ENCODE measurements at places on chromosomes 13 and 19.

GRCh38 chr19:19120308-19121231 is 17.7 kb downstream of the TMEM161A start:
- no peak overlapping the region for H3K4me3 ChIP-seq
- peaks cover 9% of the 10 kb centered on the region for H3K36me3 ChIP-seq
- no peaks in the 10 kb centered on the region for H3K27me3 ChIP-seq
- peaks cover 3% of the 10 kb centered on the region for H3K4me1 ChIP-seq
- H3K27ac ChIP-seq: no peak overlapping the region

DNA sequence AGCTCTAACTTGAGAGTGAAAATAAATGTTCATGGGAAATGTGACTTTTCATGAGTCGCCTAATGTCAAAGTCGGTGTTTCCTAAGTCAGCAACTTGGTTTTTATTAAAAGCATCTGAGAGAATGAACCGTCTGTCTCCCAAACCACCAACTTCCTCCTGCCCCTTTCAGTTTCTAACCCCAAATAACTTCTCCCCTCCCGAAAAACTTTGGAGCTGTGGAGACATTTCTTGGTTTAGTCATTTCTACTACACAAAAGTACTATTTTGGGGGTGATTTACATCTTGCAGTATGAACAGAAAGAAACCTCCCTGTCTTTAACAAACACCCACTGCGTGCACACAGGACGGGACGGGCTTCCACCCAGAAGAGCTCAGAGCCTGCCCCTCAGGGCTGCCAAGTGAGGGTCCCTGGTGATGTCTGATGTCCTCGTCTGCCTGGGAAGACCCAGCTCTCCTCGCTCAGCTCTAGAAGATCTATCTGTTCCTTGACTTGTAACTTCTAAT is 65.0 kb downstream of the RASA3 start:
- peak overlapping the region; percentile 40 for H3K4me3 ChIP-seq
- H3K4me1 ChIP-seq: peaks cover 71% of the 10 kb centered on the region
- no peaks in the 10 kb centered on the region for H3K27me3 ChIP-seq
- H3K36me3 ChIP-seq: peaks cover 8% of the 10 kb centered on the region

DNA sequence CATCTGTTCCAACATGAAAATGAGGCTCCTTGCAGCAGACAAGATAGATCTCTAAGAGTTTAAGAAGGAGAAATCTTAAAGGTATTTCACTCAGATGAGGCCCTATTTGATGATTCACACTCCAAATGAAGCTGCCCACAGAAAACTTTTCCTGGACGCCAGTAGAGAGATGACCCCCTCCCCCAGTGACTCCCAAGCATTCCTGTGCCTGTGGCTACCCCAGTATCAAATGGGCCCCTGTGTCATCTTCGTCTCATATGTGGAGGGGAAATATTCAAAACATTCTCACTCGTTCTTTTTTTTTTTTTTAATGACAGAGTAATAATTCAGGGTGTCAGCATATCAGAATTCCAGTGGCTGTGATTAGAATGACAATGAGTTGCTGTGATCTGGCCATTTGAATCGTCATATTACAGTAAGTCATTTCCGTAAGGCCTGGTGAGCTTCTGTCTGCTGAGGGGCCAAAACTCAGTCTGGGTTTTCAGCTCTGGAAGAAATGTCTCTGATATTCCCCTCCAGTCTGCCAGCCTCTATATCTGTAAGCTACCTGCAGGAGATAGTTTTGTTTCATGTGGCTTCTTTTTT is 194.7 kb downstream of the URI1 start:
- DNase-seq: no peak
- H3K27me3 ChIP-seq: no peaks in the 10 kb centered on the region
- no peak overlapping the region for H3K27ac ChIP-seq
- no peaks in the 10 kb centered on the region for H3K36me3 ChIP-seq

GRCh38 chr19:29528350-29528945 is 2.7 kb downstream of the VSTM2B start:
- H3K36me3 ChIP-seq: no peaks in the 10 kb centered on the region
- peaks cover 88% of the 10 kb centered on the region for H3K27me3 ChIP-seq
- DNase-seq: peak; percentile 19

GRCh38 chr13:54287062-54287764 is 1258.6 kb downstream of the OLFM4 start:
- H3K4me1 ChIP-seq: no peaks in the 10 kb centered on the region
- no peaks in the 10 kb centered on the region for H3K27me3 ChIP-seq
- H3K27ac ChIP-seq: no peak overlapping the region
- H3K4me3 ChIP-seq: no peak overlapping the region
- no peaks in the 10 kb centered on the region for H3K36me3 ChIP-seq

GRCh38 chr19:45069056-45069455 is 7.2 kb downstream of the ZNF296 start:
- no peaks in the 10 kb centered on the region for H3K4me1 ChIP-seq
- DNase-seq: no peak
- H3K27ac ChIP-seq: no peak overlapping the region
- peaks cover 53% of the 10 kb centered on the region for H3K36me3 ChIP-seq
- no peak overlapping the region for H3K4me3 ChIP-seq

GRCh38 chr19:57668635-57669034 is at the start of gene ZSCAN4:
TSS of gene ZSCAN4 (plus strand) at chr19:57668935. CDS start at chr19:57676146, 7,211 bp downstream.
- no peaks in the 10 kb centered on the region for H3K36me3 ChIP-seq
- no peak within 1 kb of the TSS for H3K27ac ChIP-seq
- H3K27me3 ChIP-seq: peaks cover 10% of the 10 kb centered on the region
- no peak for DNase-seq
- no peak within 1 kb of the TSS for H3K4me3 ChIP-seq

DNA sequence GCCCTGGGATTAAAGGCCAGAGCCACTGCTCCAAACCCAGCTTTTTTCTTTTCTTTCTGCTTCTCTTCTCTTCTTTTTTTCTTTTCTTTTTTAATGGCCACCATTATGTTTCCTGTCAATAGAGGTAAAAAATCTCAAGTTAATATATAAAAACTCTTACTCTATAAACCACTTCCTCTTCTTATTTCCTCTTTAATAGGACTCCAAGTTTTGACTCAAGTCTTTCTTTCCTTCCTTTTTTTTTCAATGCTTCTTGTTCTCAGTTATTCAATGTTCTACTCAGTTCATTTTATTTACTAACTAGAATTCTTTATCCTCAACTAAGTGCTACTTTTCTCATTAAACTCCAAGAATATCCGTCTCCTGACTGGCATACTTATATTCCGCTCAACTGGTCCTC is 27.1 kb upstream of the MYCBP2 start:
- peaks cover 3% of the 10 kb centered on the region for H3K4me1 ChIP-seq
- DNase-seq: no peak
- H3K27me3 ChIP-seq: no peaks in the 10 kb centered on the region

GRCh38 chr19:19039901-19040300 is 6.5 kb downstream of the ARMC6 start:
- H3K27ac ChIP-seq: peak overlapping the region; percentile 68
- no peak for DNase-seq
- H3K4me3 ChIP-seq: no peak overlapping the region
- peaks cover 29% of the 10 kb centered on the region for H3K36me3 ChIP-seq

DNA sequence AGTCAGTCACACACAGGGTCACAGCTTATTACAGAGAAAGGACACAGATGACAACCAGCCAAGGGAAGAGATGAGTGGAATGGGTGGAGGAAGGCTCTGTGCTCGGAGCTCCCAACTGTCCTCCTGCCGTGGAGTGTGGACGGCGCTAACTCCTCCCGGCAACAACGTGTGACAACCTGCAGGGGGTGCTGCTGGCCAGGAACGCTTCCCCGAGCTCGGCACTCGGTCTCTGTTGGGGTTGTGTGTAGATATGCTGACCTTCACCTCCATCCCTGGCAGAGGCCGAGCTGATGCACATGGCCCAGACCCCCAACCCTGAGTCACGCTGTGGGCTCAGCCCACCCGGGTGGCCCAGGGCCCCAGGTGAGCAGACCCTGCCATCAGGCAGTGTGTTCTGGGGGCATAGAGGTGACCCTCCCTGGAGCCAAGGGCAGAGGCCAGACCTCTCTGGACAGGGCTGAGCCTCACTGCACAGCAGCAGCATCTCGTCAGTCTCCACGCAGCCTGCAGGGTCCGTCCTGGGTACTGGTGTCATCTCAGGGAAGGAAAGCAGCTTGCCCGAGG is 14.1 kb downstream of the ZNF444 start:
- peaks cover 32% of the 10 kb centered on the region for H3K36me3 ChIP-seq
- no peaks in the 10 kb centered on the region for H3K4me1 ChIP-seq
- H3K27me3 ChIP-seq: no peaks in the 10 kb centered on the region
- no peak for DNase-seq
- H3K27ac ChIP-seq: no peak overlapping the region

DNA sequence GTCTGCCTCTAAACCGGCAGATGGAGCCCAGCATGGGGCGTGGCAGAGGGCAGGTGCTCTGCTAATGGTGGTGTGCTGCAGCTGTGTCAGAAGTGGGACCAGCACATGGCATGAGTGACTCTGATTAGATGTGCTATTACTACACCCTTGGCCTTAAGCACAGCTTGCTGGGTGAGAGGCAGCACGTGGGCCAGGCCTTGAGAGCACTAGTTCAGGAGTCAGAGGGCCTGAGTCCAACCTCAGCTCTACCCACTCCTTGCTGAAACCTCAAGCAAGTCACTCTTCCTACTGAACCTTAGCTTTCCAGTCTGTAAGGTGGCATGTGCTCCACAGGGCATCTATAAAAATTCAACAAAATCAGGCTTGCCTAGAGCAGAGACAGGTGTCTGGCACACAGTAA is 22.7 kb downstream of the AKT2 start:
- no peak overlapping the region for H3K27ac ChIP-seq
- no peak for DNase-seq
- no peaks in the 10 kb centered on the region for H3K27me3 ChIP-seq

GRCh38 chr13:91312324-91312723 is 35.2 kb upstream of the MIR17HG start:
- no peak overlapping the region for H3K27ac ChIP-seq
- H3K36me3 ChIP-seq: no peaks in the 10 kb centered on the region
- H3K4me3 ChIP-seq: no peak overlapping the region
- DNase-seq: no peak
- H3K4me1 ChIP-seq: no peaks in the 10 kb centered on the region
- H3K27me3 ChIP-seq: no peaks in the 10 kb centered on the region

DNA sequence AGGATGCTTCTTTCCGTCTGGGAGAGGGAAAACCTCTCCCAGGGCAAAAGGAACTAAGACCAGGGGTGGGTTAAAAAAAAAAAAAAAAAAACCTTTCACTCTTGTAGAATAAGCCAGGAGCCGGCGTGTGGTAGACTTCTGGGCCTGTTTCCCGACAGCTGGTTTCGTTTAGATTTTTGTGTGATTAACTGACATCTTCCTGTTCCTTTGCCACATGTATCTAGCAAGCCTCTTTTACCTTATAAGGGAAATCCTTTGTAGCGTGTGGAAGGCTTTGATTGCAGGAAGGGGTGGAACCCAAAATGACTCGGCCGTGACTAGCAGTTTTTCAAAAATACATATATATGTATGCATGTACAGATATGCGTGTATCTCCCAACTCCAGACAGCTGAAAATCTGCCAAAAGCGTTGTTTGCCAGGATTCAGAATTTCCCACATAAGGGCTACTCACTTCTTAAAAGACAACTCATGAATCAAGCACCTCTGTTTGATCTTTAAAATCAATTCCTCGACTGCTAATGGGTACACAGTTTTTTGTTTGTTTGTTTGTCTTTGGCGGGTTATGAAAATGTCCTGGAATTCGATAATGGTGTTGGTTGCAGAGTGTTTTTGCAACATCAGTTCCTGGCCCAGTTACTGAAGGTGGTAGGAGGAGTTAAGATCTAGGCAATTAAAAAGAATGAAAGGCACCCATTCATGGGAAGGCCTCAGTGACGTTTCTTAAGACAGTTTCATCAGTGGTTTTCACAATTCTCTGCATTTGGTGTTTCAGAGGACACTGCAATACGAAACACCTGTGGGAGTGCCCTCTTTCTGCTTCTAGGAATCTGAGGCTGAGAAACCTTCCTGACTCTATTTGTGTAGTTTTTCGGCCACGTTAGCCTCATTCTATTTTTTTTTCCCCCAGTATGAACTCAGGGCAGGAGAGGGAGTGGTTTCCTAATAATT is 2.7 kb downstream of the TPM4 start:
- H3K27me3 ChIP-seq: no peaks in the 10 kb centered on the region
- peaks cover 8% of the 10 kb centered on the region for H3K36me3 ChIP-seq
- DNase-seq: peak; percentile 71

- no peak for DNase-seq
- no peak overlapping the region for H3K27ac ChIP-seq
- no peaks in the 10 kb centered on the region for H3K27me3 ChIP-seq
Observed at GRCh38 chr19:47560999-47561398, 11.9 kb downstream of the ZNF541 start.

DNA sequence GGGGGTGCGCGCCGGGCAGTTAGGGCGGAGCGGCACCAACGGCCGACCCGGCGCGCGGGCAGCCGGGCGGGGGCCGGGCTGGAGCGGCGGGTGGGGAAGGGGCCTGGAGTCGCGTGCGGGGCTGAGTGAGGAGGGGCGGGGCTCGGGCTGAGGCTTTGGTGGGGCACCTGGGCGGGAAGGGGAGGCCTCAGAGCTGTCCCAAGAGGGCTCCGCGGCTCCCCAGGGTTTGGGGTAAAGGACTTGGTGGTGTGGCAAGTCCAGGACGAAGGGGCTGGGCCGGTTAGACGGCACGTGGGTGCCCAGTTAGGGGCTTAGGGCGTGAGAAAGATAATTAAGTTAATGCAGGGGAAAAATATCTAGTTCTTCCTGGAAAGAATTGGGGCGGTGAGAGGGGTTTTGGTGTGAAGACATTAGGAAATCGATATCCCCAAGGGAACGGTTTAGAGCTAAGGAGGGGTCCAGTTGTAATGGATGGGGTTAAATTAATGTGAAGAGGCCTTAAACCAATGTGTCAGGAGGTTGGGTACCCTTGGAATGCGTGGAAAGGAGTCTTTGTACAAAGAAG is 496 bp downstream of the ZNF574 start:
- peaks cover 28% of the 10 kb centered on the region for H3K4me1 ChIP-seq
- H3K4me3 ChIP-seq: peak overlapping the region; percentile 79
- peak; percentile 20 for DNase-seq
- H3K27me3 ChIP-seq: no peaks in the 10 kb centered on the region
- H3K27ac ChIP-seq: peak overlapping the region; percentile 81

DNA sequence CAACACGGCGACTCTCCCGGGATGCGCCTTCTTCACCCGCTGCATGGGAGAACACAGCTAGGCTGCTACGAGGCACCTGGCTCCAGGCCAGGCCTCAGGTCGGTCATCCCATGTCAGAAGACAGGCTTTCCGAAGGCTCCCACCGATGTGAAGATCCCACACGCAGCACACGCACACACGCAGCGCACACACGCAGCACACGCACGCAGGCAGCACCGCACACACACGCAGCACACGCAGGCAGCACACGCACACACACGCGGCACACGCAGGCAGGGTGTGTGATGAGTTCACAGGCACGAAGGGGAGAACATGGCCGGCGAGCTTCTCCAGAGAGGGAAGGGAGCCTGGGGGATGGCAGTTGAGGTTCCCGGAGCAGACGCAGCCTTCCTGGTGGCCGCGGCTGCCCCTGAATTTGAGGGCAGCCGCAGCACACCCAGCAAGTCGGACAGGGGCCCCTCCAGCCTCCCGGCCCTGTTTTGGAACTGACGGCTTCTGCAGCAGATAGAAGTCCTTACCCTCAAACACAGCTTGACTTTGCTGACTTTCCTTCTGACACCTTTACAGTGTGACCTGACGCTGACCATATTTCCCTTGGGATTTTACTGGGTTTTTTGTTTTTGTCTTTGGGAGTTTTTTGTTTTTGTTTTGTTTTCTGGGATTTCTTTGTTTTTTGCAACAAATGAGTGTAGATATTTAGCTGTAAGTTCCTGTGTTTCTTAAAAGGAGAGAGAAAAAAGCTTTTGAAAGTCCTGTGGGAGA is 55.9 kb downstream of the RASA3 start:
- peaks cover 69% of the 10 kb centered on the region for H3K4me1 ChIP-seq
- no peak overlapping the region for H3K4me3 ChIP-seq
- H3K36me3 ChIP-seq: peaks cover 74% of the 10 kb centered on the region
- H3K27me3 ChIP-seq: no peaks in the 10 kb centered on the region

Measured in T-cell (primary cell).